ENCODE measurements at places on chromosomes 6 and 20. TPM values are rescaled to one million over a fixed set of nuclear protein-coding genes. Genes with fewer than 3 reads are reported as not detected.

Gene MMP24
- total RNA-seq = 0.32 TPM

Gene AVP
- not detected for total RNA-seq

Gene MACROD2
- total RNA-seq = 0.97 TPM

Gene IL20RA
- not detected for total RNA-seq

Gene SLC22A7
- not detected for total RNA-seq

DNA sequence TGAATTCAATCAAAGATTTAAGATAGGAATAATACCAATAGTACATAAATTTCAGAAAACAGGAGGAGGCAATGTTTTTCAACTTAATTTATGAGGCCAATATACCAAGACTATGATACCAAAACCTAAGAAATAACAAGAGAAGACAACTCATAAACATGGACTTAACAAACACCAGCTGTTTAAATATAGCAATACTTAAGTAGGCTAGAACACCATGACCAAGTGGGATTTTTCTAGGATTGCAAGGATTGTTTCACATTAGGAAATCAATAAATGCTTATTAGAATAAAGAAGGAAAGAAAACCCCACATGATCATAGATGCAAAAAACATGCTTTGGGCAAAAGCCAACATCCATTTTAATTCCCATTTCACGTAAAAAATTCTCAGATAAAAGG lies 355.1 kb downstream of the EPM2A start:
- DNase-seq = no peak

DNA sequence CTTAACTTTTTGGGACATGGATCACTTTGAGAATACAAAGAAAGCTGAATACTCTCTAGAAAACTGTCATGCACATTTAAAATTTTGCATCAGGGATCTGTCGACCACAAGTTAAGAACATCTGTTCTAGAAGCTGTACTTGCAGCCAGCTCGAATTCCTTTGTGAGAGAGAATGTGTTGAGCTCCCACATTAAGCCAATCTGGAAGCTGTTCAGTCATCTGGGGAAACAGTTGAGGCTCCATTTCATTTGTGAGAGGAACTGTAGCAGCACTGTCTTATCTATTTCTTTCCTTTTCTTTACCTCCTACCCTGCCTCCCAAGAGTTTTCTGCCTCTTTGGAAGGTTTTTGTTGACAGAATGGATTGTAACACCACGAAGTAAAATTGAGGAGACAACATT lies 50.8 kb downstream of the KAT14 start:
- no peak for DNase-seq

DNA sequence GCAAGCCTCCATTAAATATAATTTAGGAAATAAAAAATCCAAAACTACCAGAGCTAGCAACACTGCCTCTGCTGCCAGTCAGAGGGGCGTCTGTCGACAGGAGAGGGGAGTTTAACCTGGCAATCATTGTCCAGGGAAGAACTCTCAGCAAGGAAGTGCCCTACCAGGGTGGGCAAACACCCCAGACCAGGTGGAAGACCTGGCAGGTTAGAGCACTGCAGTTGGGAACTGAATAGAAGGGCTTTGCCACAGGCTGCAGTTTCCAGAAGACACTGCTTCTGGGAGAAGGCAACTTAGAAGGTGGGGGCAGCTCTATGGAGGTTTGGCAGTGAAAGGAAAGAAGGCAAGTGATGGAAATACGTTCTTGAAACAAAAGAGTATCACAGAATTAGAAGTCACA lies 11.5 kb downstream of the NAPB start:
- no peak for DNase-seq

GRCh38 chr6:16288163-16288562 lies 49.8 kb downstream of the GMPR start:
- no peak for DNase-seq

- DNase-seq = no peak
Observed at GRCh38 chr20:16069389-16070010, 503.7 kb downstream of the KIF16B start.

DNA sequence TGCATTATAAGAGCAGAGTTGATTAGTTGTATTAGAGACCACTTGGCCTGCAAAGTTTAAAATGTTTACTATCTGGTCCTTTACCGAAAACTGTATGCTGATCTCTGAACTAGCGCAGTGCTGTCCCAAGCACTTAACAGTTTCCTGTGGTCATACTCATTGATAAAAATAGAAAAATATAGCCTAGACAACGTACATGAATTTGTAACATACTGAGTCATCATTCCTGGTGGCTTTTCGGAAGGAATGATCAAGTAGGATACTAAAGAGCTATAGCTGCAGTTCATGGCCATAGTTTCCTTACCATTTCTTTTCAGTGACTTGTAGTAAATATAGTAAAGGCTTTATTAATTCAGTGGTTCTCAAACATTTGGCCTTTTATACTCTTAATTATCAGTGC lies 18.4 kb downstream of the TTK start:
- peak; percentile 65 for DNase-seq

DNA sequence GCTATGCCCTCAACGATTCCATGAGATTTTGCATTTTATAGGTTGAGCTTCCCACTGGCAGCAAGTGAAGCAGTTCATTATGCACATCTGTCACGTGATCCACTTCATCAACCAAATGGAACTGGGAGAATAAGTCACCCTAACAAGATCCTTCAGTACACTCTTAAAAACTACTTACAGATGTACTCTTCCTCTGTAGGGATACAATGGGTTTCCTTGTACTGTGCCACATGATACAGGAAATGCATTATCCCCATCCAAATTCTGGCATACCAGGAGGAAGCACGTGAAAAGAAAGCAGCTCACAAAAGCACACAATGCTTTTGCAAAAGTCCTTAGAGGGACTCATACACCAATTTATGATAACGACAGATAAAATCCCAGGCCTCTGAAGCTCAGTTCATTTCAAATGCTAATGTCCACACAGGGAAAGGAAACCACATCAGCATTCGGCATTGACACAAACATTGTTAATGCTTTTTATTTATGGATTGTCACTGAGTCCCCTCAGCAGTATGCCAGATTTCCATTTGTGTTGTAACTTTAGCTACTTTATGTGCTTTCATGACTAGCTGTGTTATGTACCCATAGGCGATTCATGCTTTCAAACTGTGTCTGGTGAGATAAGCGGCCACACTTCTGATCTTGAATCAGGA lies 58.1 kb upstream of the REV3L start:
- peak; percentile 21 for DNase-seq

DNA sequence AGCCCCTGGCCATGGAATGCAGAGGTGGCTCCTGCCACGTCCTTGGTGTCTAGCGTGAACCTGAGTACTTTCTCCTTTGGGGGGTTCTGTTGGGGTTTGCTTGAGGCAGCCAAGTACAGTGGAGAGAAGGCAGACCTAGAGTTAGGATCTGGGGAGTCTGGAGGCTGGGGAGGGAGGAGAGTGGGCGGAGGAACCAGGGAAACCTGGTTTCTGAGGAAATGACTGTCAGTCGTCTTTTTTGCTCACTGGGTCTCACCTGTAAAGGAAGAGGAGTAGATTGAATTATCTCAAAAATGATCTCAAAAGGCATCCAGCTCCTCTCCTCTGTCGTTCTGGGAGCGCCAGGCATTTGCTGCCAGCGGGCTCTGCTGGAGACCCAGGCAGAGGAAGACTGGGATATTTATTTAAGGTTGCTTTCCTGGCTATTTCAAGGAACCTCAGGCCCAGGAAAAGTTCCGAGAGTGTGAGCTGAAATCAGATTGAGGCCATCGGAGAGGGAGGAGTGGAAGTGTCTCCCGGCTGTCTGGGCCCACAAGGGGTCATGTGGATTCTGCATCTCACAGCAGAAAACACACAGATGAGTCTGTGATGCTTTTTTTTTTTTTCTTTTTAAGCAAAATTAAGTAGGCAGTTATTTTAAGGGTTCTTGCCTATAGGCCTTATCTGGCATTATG lies 16.1 kb downstream of the EPB41L1 start:
- DNase-seq = no peak

DNA sequence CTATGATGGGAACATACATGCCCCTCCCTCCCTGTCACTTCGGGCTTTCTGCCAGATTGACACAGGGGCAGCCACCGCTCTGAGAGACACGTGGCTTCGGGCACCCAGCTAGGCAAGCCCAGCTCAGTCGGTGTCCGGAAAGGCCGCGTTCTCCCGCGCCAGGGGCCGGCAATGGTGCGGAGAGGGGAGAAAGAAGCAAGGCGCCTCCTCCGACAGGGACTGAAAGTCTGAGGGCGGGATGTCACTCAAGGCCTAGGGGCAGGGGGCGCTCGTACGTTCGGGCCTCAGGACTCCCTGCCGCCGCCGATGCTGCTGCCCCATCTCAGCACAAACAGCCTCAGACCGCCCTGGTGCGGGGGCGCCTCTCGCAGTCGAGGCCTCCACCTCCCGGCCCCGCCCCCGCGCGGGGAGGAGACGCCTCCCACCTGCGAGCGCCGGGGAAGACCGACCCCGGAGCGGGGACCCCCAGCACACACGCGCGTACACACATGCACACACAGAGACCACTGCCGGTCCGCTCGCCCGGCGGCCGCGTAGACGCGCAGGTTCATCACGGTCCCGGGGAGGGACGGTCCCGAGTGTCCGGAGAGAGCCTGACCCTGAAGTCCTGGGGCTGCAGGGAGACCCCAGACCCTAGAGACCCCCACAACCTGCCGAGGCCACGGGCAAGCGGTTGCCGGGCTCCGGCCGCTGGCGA lies 1.9 kb downstream of the GRM4 start:
- DNase-seq = peak; percentile 15

Measured in endothelial cell of umbilical vein (primary cell).